ENCODE measurements at places on chromosomes 13 and 19. TPM values are rescaled to one million over a fixed set of nuclear protein-coding genes. Genes with fewer than 3 reads are reported as not detected.

Gene IGFL2
- total RNA-seq: not detected

Gene SHC2
- 0.70 TPM for total RNA-seq

Gene ZNF729
- total RNA-seq: not detected

Gene LILRA1
- total RNA-seq: not detected

Gene LIPE
- total RNA-seq: 12.7 TPM

Gene GARIN5B
- total RNA-seq: 0.11 TPM

GRCh38 chr13:43268632-43269031 is 245.2 kb downstream of the DNAJC15 start:
- H3K36me3 ChIP-seq: no peaks in the 10 kb centered on the region
- H3K4me1 ChIP-seq: peaks cover 36% of the 10 kb centered on the region
- peak overlapping the region; percentile 90 for H3K27ac ChIP-seq
- DNase-seq: no peak

DNA sequence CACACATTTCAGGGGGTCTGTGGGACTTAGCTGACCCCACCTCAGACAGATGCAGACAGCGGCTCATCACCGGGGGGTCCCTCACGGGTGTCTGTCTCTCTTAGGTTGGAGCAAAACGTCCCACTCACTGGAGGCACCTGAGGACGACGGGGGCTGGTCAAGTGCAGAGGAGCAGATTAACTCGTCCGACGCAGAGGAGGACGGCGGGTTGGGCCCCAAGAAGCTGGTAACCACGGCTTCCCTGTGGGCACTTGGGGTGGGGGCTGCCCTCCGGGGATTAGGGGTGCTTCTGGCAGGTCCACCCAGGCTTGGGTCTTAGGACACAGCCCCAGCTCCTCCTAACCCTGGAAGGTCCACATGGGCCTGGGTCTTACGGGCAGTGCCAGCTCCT is 11.2 kb upstream of the F7 start:
- no peak for DNase-seq
- H3K27ac ChIP-seq: no peak overlapping the region
- H3K27me3 ChIP-seq: no peaks in the 10 kb centered on the region
- H3K4me3 ChIP-seq: no peak overlapping the region
- no peaks in the 10 kb centered on the region for H3K36me3 ChIP-seq

GRCh38 chr13:48158915-48159314 is 64.0 kb upstream of the MED4 start:
- no peak overlapping the region for H3K4me3 ChIP-seq
- H3K27me3 ChIP-seq: no peaks in the 10 kb centered on the region
- H3K4me1 ChIP-seq: peaks cover 10% of the 10 kb centered on the region
- no peaks in the 10 kb centered on the region for H3K36me3 ChIP-seq
- H3K27ac ChIP-seq: no peak overlapping the region
- DNase-seq: no peak

DNA sequence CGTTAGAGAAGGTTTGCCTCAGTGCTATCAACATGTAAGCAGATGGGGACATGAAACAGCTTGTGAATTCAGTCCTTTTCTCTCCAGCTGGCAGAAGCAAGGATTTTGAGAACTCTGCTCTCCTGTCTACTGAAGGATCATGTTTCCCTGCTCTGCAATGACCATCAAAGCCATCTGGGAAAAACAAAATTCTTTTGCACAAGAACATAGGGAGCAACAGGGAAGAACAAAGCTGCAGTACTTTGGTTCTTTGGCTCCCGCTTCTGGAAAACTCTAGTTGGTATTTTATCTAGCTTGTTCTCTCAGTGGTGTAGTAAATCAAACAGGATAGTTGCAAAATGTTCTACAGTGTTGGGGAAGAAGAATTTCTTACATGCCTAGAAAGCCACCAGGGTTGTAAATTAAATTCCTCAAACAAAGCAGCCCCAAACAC is 270.4 kb downstream of the ENOX1 start:
- no peaks in the 10 kb centered on the region for H3K36me3 ChIP-seq
- H3K4me3 ChIP-seq: no peak overlapping the region
- H3K4me1 ChIP-seq: no peaks in the 10 kb centered on the region
- no peak for DNase-seq
- no peak overlapping the region for H3K27ac ChIP-seq

- H3K4me3 ChIP-seq: no peak overlapping the region
- H3K36me3 ChIP-seq: no peaks in the 10 kb centered on the region
- no peaks in the 10 kb centered on the region for H3K27me3 ChIP-seq
- DNase-seq: no peak
Measured at GRCh38 chr19:2192862-2193261, 29.1 kb downstream of the DOT1L start.

- 0 out of 2 replicates have a peak, but pooled peaks cover 4% of the 10 kb centered on the region for H3K4me1 ChIP-seq
- H3K4me3 ChIP-seq: no peak overlapping the region
- no peak overlapping the region for H3K27ac ChIP-seq
- peak; percentile 43 for DNase-seq
- no peaks in the 10 kb centered on the region for H3K36me3 ChIP-seq
- H3K27me3 ChIP-seq: no peaks in the 10 kb centered on the region
Measured at GRCh38 chr13:87669379-87669978, 1.7 kb upstream of the SLITRK5 start.

- no peaks in the 10 kb centered on the region for H3K36me3 ChIP-seq
- H3K27me3 ChIP-seq: no peaks in the 10 kb centered on the region
- peak; percentile 36 for DNase-seq
- H3K4me3 ChIP-seq: no peak overlapping the region
- H3K4me1 ChIP-seq: peaks cover 11% of the 10 kb centered on the region
Measured at GRCh38 chr13:64912141-64912540, 2318.0 kb downstream of the PCDH9 start.

GRCh38 chr19:15187026-15188007 is 13.5 kb downstream of the NOTCH3 start:
- DNase-seq: peak; percentile 66
- H3K4me3 ChIP-seq: no peak overlapping the region
- H3K27me3 ChIP-seq: no peaks in the 10 kb centered on the region
- H3K36me3 ChIP-seq: peaks cover 60% of the 10 kb centered on the region
- H3K27ac ChIP-seq: no peak overlapping the region

- no peak overlapping the region for H3K27ac ChIP-seq
- no peak overlapping the region for H3K4me3 ChIP-seq
- peaks cover 27% of the 10 kb centered on the region for H3K27me3 ChIP-seq
- no peak for DNase-seq
Measured at GRCh38 chr19:34505321-34506025, 23.9 kb downstream of the WTIP start.

DNA sequence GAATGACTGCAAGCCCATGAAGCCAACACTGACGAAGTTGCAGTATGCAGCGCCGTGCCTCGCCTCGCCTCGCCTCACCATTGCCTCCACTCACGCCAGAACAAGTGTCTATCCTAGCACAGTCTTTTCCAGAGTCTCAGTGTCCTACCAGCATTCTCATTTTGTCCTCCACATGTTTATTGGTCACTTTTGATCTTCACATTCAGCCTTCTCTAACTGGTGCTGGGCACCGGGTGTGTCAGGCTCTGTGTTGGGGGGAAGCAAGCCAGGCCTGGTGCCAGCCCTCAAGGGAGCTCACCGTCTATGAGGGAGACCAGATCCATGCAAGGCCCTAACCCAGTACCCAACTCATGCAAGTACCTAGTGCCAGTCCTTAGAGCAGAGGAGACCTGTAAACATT is 69.7 kb upstream of the GPR183 start:
- H3K36me3 ChIP-seq: peaks cover 7% of the 10 kb centered on the region
- H3K4me3 ChIP-seq: no peak overlapping the region
- DNase-seq: no peak
- H3K27me3 ChIP-seq: no peaks in the 10 kb centered on the region
- H3K27ac ChIP-seq: no peak overlapping the region

DNA sequence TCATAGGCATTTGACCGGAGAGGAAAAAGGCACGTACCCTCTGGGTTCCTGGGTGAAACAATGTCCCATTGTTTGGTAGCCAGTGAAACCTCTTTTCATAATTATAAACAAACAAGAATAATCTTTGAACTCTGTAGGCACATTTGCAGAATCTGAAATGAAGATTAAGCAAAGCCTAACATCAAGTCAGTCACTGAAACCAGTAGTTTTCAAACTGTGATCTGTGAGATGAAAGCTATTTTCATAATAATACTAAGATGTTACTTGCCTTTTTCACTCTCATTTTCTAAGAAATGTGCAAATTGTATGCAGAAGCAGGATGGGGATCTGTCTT is 105.4 kb downstream of the WDFY2 start:
- H3K27me3 ChIP-seq: no peaks in the 10 kb centered on the region
- no peak for DNase-seq
- no peaks in the 10 kb centered on the region for H3K4me1 ChIP-seq
- H3K4me3 ChIP-seq: no peak overlapping the region

- no peaks in the 10 kb centered on the region for H3K27me3 ChIP-seq
- H3K36me3 ChIP-seq: no peaks in the 10 kb centered on the region
- no peaks in the 10 kb centered on the region for H3K4me1 ChIP-seq
- DNase-seq: no peak
Measured at GRCh38 chr13:83825676-83826075, 56.6 kb downstream of the SLITRK1 start.

DNA sequence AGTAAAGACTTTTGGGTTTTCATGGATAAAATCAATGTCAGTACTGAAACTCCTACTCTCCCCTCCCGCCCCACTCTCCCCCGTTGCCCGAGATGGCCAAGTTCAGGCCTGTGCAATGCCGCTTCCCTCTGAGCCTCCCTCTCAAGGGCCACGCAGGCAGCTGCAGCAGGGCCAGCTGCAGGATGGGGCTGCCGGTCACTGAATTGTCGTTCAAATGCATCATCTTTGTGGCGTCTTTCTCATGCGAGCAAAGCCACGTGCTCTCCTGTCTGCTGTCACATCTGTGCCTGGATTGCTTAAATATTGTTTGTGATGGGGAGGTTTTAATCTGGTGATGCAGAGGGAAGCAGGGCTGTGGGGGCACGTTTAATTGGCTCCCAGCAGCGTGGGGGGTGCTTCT is 26.6 kb downstream of the SHISA2 start:
- no peaks in the 10 kb centered on the region for H3K36me3 ChIP-seq
- peaks cover 8% of the 10 kb centered on the region for H3K4me1 ChIP-seq
- H3K4me3 ChIP-seq: no peak overlapping the region

- H3K4me3 ChIP-seq: no peak overlapping the region
- no peaks in the 10 kb centered on the region for H3K4me1 ChIP-seq
- H3K36me3 ChIP-seq: no peaks in the 10 kb centered on the region
- H3K27me3 ChIP-seq: no peaks in the 10 kb centered on the region
- H3K27ac ChIP-seq: no peak overlapping the region
Measured at GRCh38 chr13:58879114-58879513, 1247.6 kb downstream of the PCDH17 start.

DNA sequence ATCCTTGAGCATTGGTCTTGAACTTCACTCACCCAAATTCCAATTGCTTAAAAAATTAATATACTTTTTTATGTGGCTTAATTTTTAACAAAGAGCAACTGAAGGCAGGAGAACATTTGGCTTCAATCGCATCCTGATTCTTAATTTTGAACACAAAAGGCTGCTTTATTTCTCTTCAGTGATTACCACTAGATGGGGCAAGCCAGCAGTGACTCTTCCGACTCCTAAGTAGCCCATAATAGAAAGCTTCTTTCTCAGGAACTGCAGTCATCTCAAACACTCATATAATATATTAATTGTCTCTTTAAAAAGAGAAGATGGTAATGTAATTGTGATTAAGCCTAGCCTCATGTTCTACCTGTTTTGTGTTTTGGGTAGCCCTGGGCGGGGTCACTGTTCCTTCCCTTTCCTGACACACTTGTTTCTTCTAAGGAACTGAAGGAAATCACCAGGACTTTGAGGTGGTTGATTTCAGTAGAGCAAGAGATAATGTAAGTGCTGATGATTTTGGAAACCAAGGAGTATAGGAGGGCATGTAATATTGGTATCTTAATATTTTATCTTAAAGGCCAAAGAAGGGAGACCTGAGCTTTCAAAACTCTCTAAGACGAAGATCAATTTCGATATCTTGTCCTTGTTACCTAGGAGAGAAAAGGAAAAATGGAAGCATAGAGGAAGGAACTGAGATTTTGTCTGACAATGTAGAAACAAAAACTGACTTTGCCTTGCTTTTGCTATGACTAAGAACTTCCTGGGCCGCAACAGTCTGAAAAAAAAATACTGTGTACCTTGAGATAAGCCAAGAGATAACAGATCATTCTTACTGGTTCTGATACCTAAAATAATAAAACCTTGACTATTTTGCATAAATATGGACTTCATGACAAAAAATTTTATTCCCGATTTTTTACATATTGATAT is 73.1 kb downstream of the TNFSF13B start:
- H3K27ac ChIP-seq: no peak overlapping the region
- peaks cover 82% of the 10 kb centered on the region for H3K27me3 ChIP-seq
- H3K4me1 ChIP-seq: no peaks in the 10 kb centered on the region
- DNase-seq: no peak

DNA sequence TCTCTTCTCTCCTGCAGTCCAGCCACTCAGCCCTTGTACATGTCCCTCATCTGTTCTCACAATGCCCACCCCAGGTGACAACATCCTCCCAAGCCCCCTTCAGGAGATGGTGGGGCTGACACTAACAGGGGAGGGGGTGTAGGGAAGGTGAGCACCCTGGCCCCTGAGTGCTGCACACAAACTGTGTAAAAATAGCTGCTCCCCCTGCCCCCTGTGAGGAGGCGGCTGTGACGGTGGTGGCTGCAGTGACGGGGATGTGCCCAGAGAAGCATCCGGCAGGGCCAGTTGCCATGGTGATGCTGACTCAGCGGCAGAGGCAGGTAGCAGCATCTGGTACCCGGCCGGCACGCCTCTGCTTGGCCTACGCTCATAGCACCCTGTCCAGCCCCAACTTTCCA is 13.0 kb upstream of the JUND start:
- H3K36me3 ChIP-seq: no peaks in the 10 kb centered on the region
- no peaks in the 10 kb centered on the region for H3K27me3 ChIP-seq
- H3K27ac ChIP-seq: no peak overlapping the region
- peaks cover 26% of the 10 kb centered on the region for H3K4me1 ChIP-seq

- no peak overlapping the region for H3K27ac ChIP-seq
- no peaks in the 10 kb centered on the region for H3K36me3 ChIP-seq
Measured at GRCh38 chr13:31864307-31864706, 125.0 kb downstream of the RXFP2 start.

DNA sequence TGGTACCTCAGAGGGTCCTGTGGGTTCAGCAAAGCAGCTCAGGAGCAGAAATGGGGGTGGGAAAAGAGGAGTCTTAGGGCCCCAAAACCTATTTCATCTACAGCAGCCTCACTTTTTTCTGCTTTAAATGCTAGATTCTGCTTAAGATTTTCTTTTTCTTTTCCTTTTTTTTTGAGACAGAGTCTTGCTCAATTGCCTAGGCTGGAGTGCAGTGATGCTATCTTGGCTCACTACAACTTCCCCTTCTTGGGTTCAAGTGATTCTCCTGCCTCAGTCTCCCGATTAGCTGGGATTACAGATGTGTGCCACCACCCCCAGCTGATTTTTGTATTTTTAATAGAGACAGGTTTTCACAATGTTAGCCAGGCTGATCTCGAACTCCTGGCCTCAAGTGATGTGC is 30.7 kb upstream of the WDFY2 start:
- H3K27me3 ChIP-seq: no peaks in the 10 kb centered on the region
- H3K4me3 ChIP-seq: no peak overlapping the region

GRCh38 chr13:39039041-39039440 is 785 bp downstream of the NHLRC3 start:
- no peaks in the 10 kb centered on the region for H3K27me3 ChIP-seq
- H3K36me3 ChIP-seq: peaks cover 12% of the 10 kb centered on the region
- DNase-seq: no peak
- H3K4me3 ChIP-seq: peak overlapping the region; percentile 90
- H3K4me1 ChIP-seq: peaks cover 18% of the 10 kb centered on the region
